Cardiac septum (tissue), 1 donor: ENCODE measurements at places on chromosomes 2 and 18.

DNA sequence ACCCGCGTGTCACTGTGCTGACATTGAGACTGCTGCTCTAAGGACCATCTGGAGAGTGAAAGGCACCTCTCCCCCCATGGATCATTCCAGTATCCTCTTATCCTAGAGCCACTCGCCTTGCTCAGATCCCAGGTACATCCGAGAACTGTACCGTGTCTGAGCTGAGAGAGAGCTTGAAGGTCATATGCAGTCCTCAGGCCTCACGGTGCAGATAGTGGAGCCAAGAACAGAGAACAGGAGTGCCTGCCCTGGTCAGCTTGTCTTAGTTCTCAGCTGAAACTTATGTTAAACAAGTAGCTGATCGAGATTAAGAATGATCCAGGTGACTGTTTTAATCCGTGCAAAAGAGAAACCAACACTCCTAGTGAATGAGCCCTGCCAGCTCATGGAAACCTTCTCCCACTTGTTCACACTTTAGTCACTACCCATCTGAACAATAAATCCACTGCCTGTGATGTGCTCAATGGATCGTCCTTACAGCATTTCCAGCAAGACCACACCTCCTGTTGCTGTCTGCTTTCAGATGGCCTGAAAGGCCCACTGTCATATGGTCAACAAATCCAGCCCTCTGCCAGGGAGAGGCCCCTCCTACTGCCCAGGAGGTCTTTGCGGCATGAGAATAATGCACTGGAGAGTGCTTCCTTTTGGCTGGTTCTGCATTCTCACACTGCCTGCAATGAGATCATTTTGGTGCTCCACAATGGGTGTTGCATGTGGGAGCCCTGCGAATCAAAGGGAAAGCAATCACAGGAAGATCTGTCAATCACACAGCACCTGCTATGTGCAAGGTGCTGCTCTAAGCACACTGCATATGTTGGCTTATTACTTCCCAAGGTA, 43.7 kb upstream of the APCDD1 start:
- no peak for DNase-seq

GRCh38 chr2:234858145-234858544, 93.7 kb upstream of the SH3BP4 start:
- no peak for DNase-seq

GRCh38 chr2:54360055-54360792, 95.9 kb upstream of the SPTBN1 start:
- no peak for DNase-seq

DNA sequence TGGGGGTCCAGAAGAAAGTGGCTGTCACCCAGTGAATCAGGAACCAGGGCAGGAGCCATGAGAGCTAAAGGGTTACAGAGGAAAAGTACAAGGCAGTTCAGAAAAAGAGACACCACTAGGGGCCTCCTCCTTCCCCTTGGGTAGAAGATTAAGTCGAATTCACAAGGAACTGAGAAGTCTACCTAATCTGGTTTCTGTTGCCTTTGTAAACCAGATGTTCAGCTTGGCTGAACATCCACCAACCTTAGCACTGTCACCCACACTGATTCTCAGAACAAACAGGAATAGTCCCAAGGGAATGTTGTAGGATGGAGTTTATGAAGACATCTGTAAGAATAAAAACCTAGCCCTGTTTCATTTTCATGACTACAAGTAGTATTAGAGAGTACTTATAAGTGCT, 90.4 kb upstream of the NOSTRIN start:
- DNase-seq: no peak

DNA sequence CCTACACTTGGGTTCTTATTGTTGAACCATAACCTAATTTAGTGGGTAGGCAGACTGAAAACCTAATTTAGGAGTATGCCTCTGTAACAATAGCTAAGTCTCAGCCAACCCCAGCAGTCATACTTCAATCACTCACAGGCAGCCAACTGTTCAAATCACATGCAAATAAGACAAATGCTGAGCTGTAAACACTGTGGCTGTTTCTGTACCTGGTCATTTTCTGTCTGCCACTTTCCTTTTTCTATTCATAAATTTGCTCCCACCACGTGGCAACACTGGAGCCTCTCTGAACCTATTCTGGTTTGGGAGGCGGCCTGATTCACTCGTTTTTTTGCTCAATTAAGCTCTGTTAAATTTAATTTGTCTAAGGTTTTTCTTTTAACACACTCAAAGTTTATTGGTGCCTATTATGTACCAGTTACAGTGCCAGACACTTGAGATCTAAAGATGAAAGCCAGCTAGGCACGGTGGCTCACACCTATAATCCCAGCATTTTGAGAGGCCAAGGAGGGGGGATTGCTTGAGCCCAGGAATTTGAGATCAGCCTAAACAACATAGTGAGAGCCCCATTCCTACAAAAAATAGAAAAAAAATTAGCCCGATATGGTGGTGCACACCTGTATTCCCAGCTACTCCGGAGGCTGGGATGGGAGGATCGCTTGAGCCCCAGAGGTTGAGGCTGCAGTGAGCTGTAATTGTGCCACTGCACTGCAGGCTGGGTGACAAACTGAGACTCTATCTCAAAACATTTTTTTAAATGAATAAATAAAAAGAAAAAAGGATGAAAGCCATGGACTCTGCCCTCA, 41.1 kb downstream of the THNSL2 start:
- no peak for DNase-seq

GRCh38 chr18:79940126-79940813, 11.2 kb downstream of the SLC66A2 start:
- DNase-seq: peak; percentile 69

DNA sequence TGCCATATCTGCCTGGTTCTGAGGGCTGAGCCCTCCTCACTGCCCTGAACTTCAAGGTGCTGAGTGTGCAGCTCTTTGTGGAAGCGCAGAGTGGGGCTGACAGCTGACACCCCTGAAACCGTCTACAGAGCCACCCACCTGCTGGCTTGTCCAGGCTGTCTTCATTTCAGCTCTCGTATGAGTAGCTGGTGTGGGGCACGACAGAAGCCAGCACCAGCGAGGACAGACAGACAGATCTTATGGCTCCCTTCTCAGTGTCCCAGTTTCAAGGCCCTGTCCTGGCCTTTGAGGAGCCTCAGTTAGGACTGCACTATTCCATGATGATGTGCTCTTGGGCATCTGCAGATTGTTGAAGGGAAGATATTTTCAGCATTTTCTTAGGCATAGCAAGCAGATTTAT, 287.1 kb downstream of the SLC4A3 start:
- no peak for DNase-seq

DNA sequence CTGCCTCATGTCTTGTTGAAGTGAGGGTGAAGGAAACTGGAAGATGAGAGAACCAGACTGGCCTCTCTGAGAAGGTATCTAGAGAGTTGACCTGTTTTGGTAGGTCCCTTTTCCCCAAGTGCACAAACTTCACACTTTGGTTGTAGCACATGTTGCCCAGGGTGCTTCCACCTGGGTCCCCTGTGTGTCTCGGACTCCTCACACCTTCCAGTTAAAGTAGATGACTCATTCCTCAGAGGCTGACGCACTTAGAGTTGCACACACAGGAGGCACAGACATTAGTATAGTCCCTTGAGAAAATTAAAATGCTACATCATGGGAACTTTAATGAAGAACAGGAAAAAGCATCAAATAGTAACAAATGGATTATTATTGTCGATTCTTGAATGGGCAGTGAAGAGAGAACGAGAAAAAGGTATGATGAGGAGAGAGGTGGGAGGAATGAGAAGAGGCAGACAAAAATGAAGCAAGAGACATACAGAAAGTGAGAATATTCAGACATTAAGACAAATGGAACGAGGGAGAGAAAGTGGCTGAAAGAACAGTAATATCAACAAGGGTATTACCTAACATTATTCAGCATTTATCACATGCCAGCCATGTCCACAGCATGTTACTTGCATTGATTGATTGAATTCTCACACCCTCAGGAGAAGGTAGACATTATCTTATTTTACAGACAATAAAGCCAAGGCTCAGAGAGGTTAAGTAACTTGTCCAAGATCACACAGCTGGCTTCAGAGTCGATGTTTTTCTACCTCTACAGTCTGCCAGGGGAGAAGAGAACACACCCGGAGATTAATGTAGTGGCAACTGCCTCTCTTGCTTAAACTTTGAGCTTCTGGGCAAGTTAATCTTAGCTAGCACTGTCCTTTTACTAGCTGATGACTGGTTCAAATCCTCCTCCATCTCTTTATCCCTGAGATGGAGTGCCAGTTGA, 68.6 kb downstream of the FHOD3 start:
- no peak for DNase-seq

DNA sequence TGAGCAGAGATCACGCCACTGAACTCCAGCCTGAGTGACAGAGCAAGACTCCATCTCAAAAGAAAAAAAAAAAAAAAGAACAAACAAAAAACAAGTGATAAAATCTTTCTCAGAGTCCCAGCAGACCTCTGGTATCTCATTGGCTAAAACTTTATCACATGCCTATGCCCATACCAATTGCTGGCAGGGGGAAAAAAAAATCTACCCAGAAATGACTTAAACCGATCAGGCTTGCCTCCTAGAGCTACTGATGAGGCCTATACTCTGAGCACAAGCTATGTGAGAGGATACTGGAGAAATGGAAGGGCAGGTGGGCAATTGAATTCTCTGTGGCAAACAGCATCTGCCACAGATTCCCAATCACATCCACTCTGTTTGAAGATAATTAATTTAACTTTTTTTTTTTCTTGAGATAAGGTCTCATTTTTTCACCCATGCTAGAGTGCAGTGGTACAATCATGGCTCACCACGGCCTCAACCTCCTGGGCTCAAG, 49.0 kb downstream of the FBXO36 start:
- DNase-seq: no peak

DNA sequence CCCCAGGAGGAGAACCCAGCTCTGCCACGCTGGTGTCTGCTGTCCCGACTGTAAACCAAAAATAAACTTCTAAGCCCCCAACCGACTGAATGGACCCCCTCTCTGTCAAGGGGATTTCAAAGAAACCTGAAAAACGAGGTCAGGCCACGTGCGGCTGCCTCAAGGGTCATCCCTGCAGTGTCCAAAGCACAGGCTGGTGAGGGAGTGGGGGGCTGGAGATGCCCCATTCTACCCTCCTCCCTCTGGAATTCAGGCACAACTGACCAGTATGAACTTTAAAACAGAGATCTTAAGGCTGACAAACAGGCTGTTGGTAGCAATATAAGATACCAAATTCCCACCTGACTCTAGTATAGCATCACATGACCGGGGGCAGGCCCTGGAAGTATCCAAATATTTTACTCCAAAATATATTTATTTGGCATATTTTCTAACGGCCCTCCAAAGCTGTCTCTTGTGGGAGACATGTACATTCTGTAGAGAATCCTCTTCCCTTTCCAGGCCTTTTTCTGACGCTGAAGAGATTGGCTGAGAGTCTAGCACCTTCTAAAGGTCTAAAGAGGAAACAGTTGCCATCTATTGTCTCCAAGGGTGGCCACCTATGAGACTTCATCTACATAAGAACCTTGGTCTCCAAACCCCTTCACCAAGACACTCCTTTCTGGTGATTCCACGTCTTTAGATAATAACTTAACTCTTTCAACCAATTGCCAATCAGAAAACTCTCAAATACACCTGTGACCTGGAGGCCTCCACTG, 40.4 kb upstream of the CTDP1 start:
- DNase-seq: no peak

DNA sequence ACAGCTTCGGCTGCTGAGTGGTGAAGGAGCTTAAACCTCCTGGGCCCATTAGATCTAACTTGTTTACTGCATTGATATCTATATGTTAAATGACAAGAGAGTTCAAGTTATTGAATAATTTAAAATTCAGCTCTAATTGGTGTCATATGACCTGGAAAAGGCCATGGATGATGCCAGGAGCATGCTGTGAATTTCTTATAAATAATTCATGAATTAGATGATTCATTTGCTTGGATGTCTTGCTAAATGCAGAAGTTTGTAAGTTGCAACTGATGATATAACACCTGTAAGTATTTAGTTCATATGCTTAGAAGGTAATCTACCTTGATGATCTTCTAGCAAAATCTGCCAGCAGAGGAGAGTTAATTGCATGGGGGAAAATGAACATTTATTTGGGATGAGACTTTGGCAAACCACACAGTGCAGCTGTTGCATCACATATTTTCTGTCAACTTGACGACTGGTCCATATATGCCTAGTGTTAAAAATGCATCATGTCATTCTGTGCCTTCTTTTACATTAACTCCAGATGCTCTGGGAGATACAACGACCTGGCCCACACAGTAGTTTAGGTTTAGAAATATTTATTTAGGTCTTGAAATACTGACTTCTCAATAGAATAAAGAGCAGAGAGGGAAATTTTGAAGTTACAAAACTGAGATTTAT, 226.3 kb downstream of the KIAA1328 start:
- no peak for DNase-seq

- no peak for DNase-seq
Observed at GRCh38 chr2:218224186-218224585, 7.2 kb downstream of the ARPC2 start.

- DNase-seq: peak; percentile 71
Observed at GRCh38 chr2:239548965-239549595, 148.3 kb upstream of the HDAC4 start.

DNA sequence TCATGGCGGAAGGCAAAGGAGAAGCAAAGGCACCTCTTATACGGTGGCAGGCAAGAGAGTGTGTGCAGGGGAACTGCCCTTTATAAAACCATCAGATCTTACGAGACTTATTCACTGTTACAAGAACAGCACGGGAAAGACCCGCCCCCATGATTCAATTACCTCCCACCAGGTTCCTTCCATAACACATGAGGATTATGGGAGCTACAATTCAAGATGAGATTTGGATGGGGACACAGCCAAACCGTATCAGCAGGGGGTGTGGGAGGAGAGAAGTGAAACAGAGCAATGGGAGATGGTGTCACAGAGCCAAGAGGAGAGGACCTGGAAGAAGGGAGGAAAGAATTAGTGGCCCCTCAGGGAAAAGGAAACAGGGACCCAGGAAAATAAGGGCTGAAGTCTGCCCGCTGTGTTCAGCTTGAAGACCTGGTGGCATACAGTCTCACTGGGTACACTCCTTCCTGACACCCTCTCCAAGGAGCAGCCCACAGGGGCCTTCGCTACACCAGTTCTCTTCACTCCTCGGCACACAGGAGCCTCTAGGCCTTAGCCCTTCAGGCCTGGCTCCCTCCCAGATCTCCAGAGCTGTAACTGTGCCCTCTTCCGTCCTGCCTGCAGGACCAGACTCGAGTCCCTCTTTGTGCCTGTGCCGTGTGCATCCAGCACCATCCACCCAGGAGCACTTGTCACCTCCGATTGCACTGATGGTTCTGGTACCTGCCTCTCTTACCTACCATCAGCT, 262.1 kb downstream of the EIPR1 start:
- DNase-seq: no peak

DNA sequence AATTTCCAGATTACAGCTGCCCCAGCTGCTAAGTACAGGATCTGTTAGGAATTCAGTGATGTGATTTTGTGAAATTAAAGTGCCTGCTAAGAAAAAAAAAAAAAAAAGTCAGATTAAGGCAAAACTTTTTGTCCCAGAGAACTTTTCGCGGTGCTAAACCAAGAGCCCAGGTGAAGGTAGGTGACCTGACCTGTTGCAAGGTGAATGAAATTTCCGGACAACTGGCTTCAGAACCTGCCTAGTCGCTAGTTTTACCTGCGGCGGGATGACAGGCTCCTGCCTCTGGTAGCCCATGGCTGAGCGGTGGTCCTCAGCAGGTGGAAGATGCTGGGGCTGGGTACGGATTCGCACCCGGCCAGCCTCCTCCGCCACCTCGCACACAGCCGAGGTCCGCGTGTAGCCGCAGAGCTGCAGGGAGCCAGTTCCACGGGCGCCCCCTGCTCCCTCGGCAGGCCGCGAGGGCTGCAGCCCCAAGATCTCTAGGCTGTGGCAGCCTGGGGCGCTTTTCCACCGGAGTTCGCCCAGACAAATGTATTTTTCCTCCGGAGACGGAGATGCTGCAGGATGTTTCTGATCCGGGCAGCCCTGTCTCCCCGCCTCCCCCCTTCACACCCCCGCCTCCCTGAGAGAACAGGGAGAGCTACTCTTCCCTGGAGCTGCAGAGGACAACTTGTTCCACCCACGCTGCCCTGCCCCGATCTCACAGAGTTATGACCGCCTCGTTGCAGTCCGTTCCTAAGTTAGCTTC, at the start of gene SLC38A11:
TSS of gene SLC38A11 (minus strand) at position 572 of the 748 bp plus-strand sequence. CDS start at position 294, 278 bp downstream.
- no peak for DNase-seq
